ENCODE measurements at places on chromosomes 16 and 17.

GRCh38 chr16:87490096-87490798 is 2.6 kb downstream of the ZCCHC14 start:
- no peak for DNase-seq

- DNase-seq, result peak; percentile 67
These were observed 43.8 kb downstream of the ELAC2 start for GRCh38 chr17:12974005-12974531.

DNA sequence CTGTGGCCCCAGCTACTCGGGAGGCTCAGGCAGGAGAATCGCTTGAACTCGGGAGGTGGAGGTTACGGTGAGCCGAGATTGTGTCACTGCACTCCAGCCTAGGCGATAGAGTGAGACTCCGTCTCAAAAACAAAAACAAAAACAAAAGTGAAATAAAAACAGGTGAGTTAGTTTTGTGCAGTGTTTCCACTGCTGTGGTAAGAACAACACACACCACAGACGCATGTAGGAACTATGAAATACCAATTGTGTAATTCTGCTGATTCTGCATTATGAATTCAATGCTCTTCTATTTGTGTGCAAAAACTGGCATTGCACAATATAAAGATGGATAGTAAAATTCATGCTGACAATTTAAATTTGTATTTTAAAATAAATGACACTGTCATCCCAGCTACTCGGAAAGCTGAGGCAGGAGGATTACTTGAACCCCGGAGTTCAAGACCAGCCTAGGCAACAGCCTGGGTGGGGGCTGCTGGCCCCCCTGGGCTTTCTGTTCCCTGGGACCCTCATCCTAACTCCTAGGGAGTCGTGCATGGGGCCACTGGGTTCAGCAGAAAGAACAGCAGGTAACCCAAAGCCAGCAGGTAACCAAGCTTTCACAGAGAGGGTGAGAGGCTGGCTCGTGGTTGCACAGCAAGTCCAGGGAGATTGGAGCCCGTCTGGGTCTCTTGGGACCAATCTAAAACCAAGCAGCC is 10.6 kb upstream of the RHBDF2 start:
- DNase-seq, result no peak

DNA sequence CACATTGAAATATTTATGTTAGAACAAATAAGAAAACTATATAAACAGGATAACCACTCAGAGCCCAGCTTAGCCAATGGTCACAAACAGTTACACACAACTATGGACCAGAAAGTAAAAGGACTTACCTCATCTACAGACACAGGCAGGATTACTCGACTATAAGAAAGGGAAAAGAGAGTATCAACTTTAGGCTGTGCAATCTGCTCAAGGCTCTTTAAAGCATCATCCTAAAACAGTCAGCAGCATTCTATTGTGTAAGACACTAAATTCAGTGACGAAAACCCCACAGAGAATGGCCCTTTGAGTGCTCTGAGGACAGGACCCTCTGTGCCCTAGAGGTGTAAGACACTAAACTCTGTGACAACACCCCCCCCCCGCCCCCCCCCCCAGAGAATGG is 4.2 kb downstream of the PITPNA start:
- no peak for DNase-seq

GRCh38 chr17:55672585-55673501 is 49.8 kb downstream of the TMEM100 start:
- no peak for DNase-seq

GRCh38 chr17:33650304-33650703 is 357.2 kb upstream of the ASIC2 start:
- DNase-seq, result no peak

- DNase-seq, result no peak
These were observed 44.6 kb downstream of the RMI2 start for GRCh38 chr16:11389631-11390565.

- no peak for DNase-seq
These were observed 22.2 kb upstream of the CYLD start for GRCh38 chr16:50719401-50720337.

GRCh38 chr16:11583889-11584565 is 2.7 kb downstream of the LITAF start:
- DNase-seq, result no peak

DNA sequence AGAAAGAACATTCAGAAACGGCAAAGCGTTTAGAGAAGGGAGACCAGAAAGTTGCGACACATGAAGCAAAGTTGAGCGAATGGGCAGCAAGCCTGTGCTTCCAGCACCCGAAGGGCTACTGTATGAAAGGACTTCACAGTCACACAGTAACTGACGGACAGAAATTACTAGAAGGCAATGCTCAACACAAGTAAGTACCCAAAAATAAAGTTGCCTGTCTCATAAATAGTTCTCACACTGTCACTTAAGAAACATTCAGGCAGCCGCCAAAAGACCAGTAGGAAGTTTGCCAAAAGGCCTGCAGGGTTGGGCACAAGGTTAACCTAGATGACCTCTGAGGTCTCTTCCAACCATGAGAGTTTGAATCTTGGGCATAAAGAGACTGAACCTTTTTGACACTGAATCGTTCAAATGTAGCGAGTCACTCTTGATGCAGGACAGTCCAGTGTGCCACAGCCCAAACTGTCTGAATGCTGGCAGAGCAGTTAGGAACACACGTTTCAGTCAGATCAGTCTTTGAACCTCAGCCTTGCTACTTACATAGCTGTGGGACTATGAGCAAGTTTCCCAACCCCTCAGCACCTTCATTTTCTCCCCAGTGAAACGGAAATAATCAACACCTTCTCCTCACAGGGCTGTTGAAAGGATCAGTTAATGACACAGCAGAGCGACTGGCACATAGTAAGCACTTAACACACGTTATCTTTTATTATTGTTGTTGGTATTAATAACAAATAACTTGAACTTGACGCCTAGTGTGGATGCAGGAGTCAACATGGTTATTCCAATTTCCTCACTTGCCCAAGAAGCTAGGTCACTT is 10.4 kb downstream of the NCBP3 start:
- DNase-seq, result no peak

DNA sequence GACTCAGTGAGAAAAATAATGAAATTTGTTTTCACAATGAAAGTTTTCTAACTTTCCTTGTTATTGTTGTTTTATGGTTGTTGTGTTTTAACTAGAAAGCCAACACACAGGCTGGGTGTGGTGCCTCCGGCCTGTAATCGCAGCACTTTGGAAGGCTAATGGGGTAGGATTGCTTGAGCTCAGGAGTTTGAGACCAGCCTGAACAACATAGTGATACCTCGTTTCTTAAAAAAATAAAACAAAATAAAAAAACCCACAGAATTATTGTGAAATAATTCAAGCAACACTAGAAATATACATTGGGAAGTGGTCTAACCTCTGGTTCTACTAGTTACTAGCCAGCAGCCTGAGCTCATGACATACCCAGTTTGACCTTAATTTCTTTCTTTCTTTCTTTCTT is 630 bp downstream of the MILR1 start:
- DNase-seq, result no peak

GRCh38 chr16:60741810-60742209 is 1294.4 kb downstream of the CDH8 start:
- no peak for DNase-seq

- DNase-seq, result no peak
These were observed 50.9 kb downstream of the HELZ start for GRCh38 chr17:67194134-67194533.

DNA sequence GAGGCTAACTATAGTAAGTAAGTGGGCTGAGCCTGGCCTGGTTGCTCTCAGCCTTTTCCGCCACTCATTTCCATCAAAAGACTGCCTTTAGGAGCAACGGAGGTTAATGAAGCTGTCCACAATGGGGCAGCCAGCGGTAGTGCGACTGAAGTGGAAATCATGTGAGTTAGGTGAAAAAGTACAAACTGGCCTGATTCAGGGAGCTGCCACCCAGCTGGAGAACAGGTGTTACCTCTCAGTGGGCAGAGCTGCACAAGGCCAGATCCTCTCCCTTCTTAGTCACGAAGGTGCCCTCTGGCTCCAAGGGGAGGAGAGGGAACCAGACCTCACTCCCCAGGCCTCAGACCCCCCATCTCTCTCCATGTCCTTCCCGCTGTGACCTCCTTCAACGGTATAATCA is 34.4 kb upstream of the CDRT4 start:
- no peak for DNase-seq

- DNase-seq, result no peak
These were observed 1.0 kb upstream of the KRTAP4-2 start for GRCh38 chr17:41178843-41179616.

GRCh38 chr17:15917438-15918027 is 27.4 kb upstream of the ADORA2B start:
- DNase-seq, result no peak

GRCh38 chr17:37291351-37291750 is 84.4 kb upstream of the C17orf78 start:
- DNase-seq, result no peak

GRCh38 chr17:82241183-82241925 is 12.5 kb downstream of the SLC16A3 start:
- no peak for DNase-seq

- DNase-seq, result no peak
These were observed 1.1 kb upstream of the RAPGEFL1 start for GRCh38 chr17:40175928-40176753.

Measured in nephron progenitor cell (in vitro differentiated cells).